ENCODE measurements at places on chromosomes 16 and 17. TPM values are rescaled to one million over a fixed set of nuclear protein-coding genes. Genes with fewer than 3 reads are reported as not detected.

The CDK5R1 gene
- total RNA-seq = 5.6 TPM

The KRT40 gene
- not detected for total RNA-seq

The TBL3 gene
- 15.4 TPM for total RNA-seq

The CRAMP1 gene
- total RNA-seq = 15.4 TPM

The SYCE1L gene
- total RNA-seq = 6.1 TPM

The KRTAP9-2 gene
- not detected for total RNA-seq

The PEMT gene
- total RNA-seq = 15.4 TPM

The HBA2 gene
- not detected for total RNA-seq

The NPB gene
- total RNA-seq = not detected

The GUCY2D gene
- total RNA-seq = not detected

The CDT1 gene
- 1.2 TPM for total RNA-seq

The NR1D1 gene
- total RNA-seq = 25.6 TPM

The LRRC75A gene
- total RNA-seq = 1.7 TPM

The TBC1D26 gene
- total RNA-seq = 0.42 TPM

The COIL gene
- total RNA-seq = 24.3 TPM

The PRDM7 gene
- not detected for total RNA-seq

The GAST gene
- not detected for total RNA-seq
